ENCODE measurements at places on chromosomes 4 and X.

DNA sequence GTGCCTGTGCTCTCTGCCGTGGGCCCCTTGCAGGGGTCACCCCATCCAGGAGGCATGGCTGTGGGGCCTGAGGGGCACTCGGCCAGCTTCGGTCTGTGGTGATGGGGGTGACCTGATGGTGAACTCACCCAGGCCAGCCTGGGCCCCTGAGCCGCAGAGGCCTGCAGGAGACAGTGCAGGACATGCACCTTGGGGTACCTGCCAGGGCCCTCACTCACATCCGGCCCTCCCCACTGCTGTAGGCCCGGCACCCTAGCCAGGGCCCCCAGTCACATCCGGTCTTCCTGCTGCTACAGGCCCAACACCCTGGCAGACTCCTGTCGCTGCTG lies 7.3 kb downstream of the CFAP99 start:
- no peak for DNase-seq

DNA sequence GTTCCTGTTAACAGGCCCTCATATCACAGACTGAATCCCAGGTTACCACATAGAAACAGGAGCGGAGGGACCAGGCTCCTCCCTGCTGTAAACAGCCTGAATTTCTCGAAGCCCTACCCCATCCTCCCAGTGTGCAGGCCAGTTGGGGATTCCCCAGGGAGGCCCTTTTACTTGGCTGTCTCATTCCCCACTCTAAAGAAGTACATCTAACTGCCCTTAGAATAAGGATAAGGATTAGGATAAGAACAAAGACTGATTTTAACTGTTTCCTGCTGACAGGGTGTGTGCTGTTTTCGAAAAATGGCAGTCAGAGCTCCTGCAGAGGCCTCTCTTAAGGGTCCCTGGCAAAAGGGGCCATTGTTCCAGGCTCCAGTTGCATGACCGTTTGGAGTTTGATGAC lies 133.7 kb downstream of the PAPSS1 start:
- DNase-seq = no peak

- DNase-seq = no peak
Measured at GRCh38 chr4:114595207-114595606, 3.4 kb upstream of the UGT8 start.

DNA sequence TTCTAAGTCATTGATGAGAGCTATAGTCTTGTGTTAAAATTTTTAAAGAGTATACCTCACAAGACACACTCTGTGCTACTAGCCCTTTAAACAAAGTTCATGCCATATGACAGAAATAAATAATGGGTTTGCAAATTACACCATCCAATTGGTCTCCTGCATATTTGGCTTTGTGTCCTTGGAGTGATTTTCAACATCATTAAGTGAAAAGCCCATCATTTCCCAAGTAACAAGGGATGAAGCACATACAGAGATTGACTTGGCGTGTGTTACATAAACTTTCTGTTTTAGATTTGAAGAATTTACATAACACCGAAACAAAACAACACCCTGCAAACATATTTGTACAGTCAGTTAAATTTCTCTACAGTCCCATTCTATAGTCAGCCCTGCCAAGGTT lies 216.9 kb upstream of the NEIL3 start:
- DNase-seq = no peak

- no peak for DNase-seq
Measured at GRCh38 chr4:24550441-24551175, 33.7 kb downstream of the DHX15 start.
